ENCODE measurements at places on chromosomes 5 and 9.

DNA sequence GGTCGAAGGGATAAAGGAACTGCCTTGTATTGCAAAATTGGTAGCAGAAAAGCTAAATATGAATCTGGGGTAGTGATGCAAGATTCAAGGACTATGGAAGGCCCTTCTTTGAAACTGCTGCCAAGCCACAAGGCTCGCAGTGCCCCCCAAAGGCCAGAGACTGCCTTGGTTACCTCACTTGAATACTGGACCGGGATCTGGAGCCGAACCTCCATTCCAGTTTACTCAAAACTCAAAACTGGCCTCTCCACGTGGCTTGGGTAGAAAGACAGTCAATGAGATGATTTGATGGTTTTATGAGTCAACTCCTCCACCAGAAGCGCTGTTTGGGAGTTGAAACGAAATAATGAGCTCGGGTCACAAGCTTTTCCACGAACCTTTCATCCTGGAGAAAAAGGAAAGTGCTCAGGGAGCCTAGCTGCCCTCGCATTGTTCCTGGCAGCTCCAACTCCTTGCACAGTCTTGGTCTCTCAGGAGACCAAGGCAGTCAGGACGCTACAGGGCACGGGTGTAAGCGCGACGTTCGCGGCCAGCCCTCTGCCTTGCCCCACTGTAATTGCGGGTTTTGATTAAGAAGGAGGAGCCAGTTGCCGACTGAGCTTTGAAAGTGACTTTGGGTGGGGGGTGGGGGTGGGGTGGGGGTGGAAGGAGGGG, 2.8 kb downstream of the ST8SIA4 start:
- no peak for DNase-seq

GRCh38 chr5:13510616-13511015, 433.9 kb downstream of the DNAH5 start:
- DNase-seq: no peak

DNA sequence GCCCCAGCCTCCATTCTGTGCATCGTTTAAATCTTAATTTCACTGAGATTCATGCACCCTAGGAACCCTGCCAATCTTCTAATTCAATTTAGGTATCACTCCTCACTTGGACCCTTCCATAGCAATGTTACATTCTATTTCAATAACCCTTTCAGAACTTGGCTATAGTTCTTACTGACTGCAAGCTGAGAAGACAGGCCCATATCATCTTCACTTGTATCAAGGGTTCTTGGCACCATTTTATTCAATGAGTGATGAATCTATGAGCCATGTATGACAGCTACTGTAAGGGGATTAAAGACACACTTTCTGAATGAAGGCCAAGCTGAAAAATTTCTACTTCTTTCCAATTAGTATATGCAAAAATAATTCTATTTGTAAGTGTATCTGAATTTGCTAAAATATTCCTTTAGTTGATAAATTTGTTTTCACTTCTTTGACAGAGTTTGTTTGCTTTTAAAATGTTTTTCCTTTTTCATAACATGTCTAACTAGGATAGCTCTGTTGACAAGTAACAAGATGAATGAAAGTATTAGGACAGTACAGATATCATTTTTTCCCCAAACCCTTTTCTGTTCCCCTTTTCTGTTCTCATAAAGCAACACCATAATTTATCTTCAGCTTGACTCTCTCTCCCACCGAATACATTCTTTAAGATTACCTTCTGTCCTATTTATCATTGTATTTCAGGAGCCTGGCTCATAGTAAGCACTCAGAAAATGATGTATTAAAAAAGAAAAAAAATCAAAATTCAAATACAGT, 9.6 kb downstream of the ITGA2 start:
- no peak for DNase-seq

GRCh38 chr5:65696892-65697291, 25.0 kb downstream of the SGTB start:
- no peak for DNase-seq

- DNase-seq: no peak
These were observed 132.1 kb downstream of the MACROH2A1 start for GRCh38 chr5:135266975-135267374.

DNA sequence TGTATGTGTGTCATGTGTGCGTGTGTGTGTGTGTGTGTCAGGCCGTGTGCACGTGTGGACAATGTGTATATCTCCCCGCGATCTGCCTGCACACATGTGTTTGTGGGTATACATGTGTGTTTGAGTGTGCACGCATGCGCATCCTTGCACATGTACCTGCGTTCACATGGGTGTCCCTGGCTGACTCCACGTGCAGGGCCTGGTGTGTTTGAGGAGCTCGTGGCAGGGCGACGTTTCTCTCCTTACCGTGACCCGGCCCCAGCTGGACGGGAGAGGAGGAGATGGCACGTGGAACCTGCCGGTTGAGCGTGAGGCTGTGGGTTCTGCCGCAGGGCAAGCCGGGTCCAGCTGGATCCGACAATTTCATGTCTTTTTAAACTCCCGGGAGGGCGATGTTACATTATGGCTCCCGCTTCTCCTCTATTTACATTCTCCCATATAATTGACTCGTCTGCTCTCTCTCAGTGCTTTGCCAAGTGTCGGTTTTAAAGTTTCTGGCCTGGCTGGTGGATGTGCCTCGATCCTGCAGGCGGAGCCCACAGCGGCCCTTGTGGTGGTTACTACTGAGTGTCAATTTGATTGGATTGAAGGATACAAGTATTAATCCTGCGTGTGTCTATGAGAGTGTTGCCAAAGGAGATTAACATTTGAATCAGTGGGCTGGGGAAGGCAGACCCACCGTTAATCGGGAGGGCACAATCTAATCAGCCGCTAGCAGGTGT, 5.9 kb downstream of the COL5A1 start:
- DNase-seq: no peak

GRCh38 chr5:103223031-103223955, 35.3 kb upstream of the MACIR start:
- no peak for DNase-seq

DNA sequence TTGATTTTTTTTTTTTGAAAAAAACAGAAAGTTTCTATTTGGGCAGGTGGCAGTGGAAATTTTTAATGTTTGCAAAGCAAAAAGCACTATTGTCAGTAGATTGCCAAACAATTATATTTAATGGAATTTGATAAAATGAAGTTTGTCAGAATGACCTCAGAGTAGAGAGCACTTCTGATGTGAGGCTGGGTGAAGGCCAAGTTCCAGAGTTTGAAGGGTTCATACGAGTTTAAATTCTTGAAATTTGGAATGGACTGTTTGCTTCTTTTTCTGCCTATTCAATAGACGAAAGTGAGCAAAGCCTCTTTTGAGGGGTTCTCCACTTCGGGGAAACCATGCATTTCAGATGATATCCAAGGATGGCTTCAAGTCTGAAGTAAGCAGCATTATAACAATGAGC, 7.4 kb downstream of the SHC3 start:
- DNase-seq: no peak

- no peak for DNase-seq
These were observed 57.6 kb downstream of the AHRR start for GRCh38 chr5:378976-379742.

Measured in AG04449 (cell line).